ENCODE measurements at places on chromosomes 1 and 21.

DNA sequence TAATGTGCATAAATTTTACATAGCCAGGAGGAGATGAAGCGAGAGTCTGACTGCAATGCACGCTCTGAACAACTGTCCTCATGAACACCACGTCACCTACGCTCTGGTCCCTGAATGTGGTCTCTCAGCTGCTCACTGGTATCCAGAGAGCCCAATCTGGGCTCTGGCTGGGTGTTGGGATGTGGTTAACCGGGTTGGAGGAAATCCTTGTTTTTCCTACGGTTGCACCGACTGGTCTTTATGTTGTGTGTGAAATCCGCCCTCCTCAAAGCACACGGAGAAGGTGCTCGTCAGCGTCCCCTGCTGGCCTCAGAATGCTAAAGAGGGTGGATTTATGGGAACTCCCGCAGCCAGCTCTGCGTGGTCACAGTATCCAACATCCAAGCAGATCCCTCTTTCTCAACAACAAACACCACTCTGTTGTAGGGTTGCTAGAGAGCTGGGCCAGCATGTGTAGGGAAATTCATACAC lies 51.8 kb upstream of the FAM89A start:
- DNase-seq: peak; percentile 55

- DNase-seq: no peak
Measured at GRCh38 chr1:245036102-245036501, 118.7 kb upstream of the KIF26B start.

DNA sequence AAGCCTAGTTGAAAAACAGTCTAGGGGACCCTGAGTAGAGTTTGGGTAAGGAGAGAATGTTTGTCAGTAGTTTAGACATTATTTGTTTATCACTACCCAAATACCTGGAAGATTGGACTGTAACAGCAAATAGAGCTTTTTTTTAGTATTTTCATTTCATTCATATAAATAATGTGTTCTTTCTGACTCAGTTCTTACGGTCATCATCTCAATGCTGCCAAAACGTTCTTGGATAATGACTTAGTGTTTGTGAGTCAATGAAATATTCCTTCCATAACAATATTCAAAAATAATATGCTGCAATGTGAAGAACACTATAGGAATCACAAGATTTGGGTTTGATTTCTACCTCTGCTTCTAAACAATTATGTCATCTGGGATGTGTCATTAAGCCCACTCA lies 400.0 kb upstream of the PKN2 start:
- DNase-seq: no peak

- no peak for DNase-seq
Measured at GRCh38 chr1:108158893-108159453, 41.2 kb downstream of the SLC25A24 start.

GRCh38 chr1:150796374-150796773 lies 11.7 kb downstream of the CTSK start:
- no peak for DNase-seq

- DNase-seq: no peak
Measured at GRCh38 chr21:39209334-39209688, 26.1 kb upstream of the PSMG1 start.

GRCh38 chr1:21567241-21568005 lies 58.2 kb downstream of the ALPL start:
- DNase-seq: no peak

DNA sequence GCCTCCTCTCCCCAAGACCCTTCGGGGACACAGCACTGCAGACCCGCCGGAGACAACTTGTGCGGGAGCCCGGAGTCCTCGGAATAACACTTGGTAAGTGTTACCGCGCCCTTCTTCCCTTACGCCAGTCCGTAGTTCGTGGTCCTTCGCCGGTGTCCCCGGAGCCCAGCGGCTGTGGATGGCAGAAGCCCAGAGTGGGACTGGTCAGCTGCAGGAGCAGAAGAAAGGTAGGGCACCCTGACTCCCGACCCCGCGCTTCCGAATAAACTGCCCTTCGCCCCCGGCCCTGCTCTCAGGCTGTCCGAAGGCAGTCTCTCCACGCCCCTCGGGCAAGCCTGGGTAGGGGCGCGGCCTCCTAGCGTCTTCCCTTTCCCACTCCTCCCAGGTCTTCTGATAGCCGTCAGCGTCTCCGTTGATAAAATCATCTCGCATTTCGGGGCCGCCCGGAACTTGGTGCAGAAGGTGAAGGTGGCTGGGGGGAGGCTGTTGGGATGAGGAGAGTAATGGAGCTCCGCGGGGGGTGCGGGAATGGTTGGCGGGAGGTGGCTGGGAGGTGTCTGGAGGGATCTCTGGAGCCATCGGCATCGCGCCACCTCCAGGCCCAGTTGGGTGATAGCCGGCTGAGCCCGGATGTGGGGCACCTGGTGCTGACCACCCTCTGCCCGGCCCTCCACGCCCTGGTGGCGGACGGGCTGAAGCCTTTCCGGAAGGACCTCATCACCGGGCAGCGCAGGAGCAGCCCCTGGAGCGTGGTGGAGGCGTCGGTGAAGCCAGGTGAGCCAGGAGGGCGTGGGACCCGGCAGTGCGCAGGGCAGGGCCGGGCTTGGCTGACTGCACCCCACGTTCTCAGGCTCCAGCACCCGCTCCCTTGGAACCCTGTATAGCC lies 4.3 kb downstream of the RUSC1 start:
- DNase-seq: no peak

GRCh38 chr1:64701886-64702285 lies 43.0 kb upstream of the RAVER2 start:
- no peak for DNase-seq

GRCh38 chr1:16905110-16905867 lies 9.5 kb downstream of the RNU1-2 start:
- DNase-seq: peak; percentile 70

DNA sequence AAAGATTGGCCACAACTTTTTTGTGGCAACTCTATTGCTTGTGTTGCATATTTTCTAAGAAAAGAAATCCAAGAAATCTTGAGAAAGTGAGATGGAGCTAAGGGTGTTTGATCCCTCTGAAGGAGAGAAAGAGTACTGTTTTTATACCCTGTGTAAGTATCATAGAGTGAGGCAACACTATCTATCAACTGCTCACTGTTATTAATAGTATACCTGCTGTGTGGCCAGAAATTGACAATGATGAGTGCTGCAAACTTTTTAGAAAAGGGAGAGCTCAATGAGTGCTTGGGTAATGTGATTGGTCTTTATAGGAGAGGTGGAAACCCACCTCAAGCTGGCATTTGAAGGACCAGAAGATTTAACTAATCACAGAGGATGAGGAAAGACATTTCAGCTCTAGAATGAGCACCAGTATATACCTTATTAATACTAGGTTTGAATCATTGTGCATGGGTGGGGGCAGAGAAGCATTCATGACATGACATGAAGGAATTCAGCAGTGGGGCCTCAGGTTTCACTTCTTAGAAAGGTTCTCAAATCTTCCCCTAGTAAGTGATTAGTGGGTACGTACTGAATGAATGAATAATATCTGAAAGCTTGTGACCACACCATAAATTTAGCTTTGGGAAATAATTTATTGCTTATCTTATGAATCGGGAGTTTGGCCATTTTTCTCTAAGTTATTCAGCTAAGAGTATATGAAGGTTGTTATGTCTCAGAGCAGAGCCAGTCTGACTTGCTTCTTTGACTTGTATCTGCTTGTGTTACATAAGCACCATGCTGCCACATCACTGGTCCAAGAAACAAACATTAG lies 169.2 kb upstream of the SGIP1 start:
- peak; percentile 32 for DNase-seq

DNA sequence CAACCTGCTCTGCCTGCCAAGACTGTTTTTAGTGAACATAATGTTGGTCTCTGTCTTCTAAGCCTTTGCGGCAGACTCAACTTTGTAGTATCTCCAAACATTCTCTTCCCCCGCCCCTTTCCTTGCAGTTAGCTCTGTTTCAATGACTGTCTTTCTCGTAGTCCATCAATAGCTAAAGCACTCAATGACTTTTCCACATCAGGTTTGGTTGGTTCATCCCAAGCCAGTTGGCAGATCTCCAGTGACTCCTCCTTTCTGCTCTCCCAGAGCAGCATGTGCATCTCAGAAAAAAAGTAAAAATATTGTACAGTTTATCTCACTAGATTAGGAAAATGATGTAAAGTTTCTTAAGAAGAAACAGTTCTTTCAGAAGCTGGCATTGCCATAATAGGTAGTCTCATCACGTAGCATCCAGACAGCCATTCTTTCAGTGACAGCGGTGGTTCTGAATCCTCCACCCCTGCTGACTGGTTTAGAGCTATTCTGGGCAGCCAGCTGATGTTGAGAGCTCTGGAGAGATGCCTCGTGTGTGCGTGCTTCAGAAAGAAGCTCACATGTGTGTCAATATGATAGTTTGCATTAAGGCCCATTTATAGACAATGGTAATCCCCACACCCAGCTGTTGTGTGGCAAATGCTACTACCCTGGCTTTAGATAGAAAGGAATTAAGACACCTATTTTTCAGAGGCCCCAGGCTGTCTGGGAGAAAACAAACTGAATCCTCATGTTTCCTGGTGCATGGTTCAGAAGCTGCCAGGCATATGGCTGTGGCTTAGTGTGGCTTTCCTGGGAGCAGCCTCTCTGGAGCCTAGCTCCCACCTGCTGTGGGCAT lies 53.2 kb downstream of the CNN3 start:
- DNase-seq: no peak

Measured in activated CD4-positive, alpha-beta T cell treated with anti-CD3 and anti-CD28 coated beads for 48 hours (primary cell).